Cardiac ventricle fibroblast (primary cell): ENCODE measurements at places on chromosomes 4 and X. TPM values are rescaled to one million over a fixed set of nuclear protein-coding genes. Genes with fewer than 3 reads are reported as not detected.

The GDI1 gene
- 59.0 and 65.1 TPM in 2 replicates for total RNA-seq

The DAPP1 gene
- total RNA-seq = not detected in 2 replicates

The RIPPLY1 gene
- total RNA-seq = not detected in 2 replicates

The GAB1 gene
- 17.8 and 20.5 TPM in 2 replicates for total RNA-seq

The ZFYVE28 gene
- total RNA-seq = 4.5 and 4.8 TPM in 2 replicates

The GPR50 gene
- not detected in 2 replicates for total RNA-seq

The CTAG1A gene
- not detected in 2 replicates for total RNA-seq

The CPLX1 gene
- total RNA-seq = not detected in 2 replicates

The NR3C2 gene
- total RNA-seq = 0.15 and 0.19 TPM in 2 replicates

The MAGEB2 gene
- total RNA-seq = not detected in 2 replicates

The TCEAL5 gene
- not detected in 2 replicates for total RNA-seq

The METAP1 gene
- 25.8 and 27.6 TPM in 2 replicates for total RNA-seq

The MAGIX gene
- total RNA-seq = 0.19 and 0.54 TPM in 2 replicates

The MORC4 gene
- 14.2 and 17.8 TPM in 2 replicates for total RNA-seq

The SERTM2 gene
- not detected in 2 replicates for total RNA-seq

The STOX2 gene
- total RNA-seq = 0.20 and 0.37 TPM in 2 replicates

The NPY2R gene
- total RNA-seq = 0.19 and 0.59 TPM in 2 replicates

The NHSL2 gene
- 1.8 and 3.2 TPM in 2 replicates for total RNA-seq

The RGN gene
- 0.12 and 0.15 TPM in 2 replicates for total RNA-seq

The TDO2 gene
- total RNA-seq = 1.0 and 4.3 TPM in 2 replicates

The KIT gene
- total RNA-seq = 2.1 and 2.6 TPM in 2 replicates

The SPARCL1 gene
- total RNA-seq = 208 and 218 TPM in 2 replicates

The TAF7L gene
- 0.05 TPM in 1 of 2 replicates, not detected in the other for total RNA-seq

The PRICKLE3 gene
- 11.3 and 17.2 TPM in 2 replicates for total RNA-seq

The TEX11 gene
- total RNA-seq = not detected in 2 replicates

The JADE3 gene
- 3.1 and 5.9 TPM in 2 replicates for total RNA-seq

The GRIA3 gene
- 0.20 and 0.69 TPM in 2 replicates for total RNA-seq

The AFM gene
- total RNA-seq = not detected in 2 replicates

The CXCL11 gene
- total RNA-seq = not detected in 2 replicates

The RNF175 gene
- not detected in 2 replicates for total RNA-seq
